CD4-positive, alpha-beta T cell treated with Interleukin-10 for 1 hour (primary cell): ENCODE measurements at places on chromosomes 16 and 17.

DNA sequence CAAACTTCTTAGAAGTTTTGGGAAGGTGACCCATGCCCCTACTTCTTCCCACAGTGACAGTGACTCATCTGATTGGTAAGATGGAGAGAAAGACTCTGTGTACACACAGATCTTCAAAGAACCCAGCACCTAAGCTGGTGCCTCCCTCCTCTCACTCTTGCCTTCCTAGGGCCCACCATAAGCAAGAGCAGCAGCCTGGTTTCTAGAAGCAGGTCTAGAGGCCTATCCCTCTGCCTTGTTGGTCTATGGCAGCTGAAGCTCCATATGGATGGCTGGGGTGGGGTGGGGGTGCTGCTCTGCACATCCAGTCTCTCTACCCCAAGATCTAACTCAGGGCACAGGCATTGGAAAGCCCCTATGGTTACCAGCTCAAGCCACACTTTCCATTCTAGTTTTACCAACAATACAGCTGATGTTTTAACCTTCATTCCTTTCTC, 47.5 kb downstream of the STAT3 start:
- peak; percentile 40 for DNase-seq

DNA sequence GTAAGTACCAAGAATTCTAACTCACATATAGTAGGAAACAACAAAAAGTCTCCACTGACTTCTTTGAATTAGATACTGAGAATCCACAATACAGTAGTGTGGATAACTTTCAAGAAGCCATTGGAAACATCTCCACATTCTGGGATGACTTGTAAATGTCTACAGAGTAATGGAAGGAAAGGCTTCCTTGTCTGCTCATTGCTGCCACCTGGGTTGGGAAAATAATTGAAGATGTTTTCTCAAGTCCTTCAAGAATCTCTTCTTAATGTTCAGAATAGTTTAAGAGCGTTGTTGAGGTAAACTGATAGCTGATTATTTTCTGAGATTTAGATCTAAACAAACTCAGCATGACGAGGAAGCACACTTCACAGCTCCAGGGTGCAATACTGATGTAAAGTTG, 14.0 kb downstream of the CPSF4L start:
- no peak for DNase-seq

DNA sequence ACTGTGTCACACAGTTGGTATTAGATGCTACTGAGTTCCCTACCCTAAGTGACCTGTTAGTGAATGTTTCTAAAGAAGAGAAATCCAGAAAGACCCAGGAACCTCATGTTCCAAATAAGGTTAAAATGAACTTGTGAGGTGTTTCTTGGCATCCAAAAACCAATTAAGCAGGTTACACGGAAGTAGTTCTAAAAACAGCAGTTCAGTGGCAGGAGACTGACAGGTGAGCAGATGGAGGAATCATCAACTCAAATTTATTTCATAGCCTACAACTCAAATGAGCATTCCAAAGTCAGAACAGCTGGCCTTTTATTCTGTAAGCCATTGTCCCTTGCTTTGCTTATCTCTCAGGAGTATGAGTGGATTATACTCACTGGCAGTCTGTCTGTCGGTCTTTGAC, 188.3 kb downstream of the IRX3 start:
- DNase-seq, result no peak

- DNase-seq, result no peak
Observed at GRCh38 chr16:19783363-19784182, 65.5 kb downstream of the IQCK start.

- peak; percentile 23 for DNase-seq
Observed at GRCh38 chr16:53504665-53505064, 1.7 kb upstream of the AKTIP start.

DNA sequence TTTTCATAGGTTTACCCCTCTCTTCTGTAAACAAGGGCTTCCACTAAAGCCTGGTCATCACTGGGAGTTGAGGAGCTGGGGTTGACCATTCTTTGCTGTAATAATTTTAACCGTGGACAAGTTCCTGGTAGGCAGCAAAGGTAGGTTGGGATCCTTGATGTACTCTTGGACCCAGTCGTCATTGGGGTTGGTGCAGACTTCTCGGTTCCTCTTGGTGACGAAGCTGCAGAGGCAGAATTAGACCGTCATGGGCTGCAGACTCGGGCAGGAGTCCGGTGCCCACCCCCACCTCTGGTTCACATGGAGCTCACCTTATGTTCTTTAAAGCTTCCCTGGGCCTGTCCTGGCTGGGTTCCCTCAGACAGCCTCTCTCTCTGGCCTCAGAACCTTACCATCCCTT, 3.8 kb downstream of the CCL16 start:
- DNase-seq, result no peak

DNA sequence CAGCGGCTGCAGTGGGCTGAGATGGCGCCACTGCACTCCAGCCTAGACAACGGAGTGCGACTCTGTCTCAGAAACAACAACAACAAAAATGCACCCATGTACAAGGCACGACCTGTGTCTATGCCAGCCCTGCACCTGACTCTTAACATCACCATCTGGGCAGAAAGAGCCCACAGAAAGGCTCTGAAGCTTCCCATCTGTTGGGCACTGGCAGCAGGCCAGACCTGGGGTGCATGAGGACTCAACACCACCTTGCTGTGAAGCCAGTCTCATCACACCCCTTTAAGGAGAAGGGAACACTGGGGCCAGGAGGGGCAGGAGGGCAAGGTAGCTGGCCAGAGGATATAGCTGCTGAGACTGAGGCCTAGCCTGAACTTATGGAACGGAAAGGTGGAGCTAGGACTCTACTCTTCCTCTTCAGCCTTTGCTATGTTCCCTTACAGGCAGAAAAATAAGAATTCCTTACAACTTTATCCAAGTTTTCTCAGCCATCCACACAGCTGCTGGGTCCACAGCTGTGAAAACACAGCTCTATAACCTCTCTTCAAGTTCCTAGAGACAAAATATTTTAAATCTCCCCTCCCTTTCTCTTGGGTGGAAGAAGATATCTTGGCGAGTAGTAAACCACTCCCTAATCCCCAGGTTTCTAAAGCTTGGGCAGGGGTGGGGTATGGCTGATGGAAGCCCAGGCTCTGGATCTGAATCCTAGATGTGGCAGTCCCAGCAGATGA, 2.8 kb downstream of the ELOB start:
- DNase-seq, result no peak

- peak; percentile 41 for DNase-seq
Observed at GRCh38 chr17:79808763-79809529, 12.1 kb upstream of the CBX8 start.

DNA sequence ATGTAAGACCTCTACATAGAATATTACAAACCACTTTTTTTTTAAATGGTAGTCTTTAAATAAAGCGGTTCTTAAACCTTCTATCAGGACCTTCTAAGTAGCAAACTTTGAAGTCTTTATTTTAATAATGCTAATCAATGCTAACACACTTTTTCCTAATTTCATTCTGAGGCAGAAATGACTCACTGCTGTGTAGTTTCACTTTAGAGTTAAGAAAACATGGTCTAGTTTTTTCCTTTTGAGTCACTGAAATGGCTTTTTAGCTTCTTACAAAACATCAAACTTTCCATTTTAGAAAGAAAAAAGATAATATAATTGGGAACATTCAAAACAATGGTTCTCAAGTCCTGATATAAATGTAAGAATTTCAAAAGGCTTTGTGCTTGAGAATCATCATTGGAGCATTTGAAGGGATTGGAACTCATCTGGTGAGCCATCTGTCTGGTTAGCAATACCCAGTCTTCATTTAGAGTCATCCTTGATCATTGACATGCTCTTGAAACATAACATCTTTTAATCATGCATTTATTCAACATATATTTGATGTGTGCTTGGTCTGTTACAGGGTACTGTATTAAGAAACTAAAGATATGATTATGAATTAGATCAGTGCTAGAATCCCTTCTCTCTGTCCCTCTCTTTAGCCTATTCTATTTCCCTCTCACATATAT, 258.3 kb upstream of the MON1B start:
- no peak for DNase-seq

- DNase-seq, result no peak
Observed at GRCh38 chr17:44778656-44779210, 19.9 kb downstream of the ADAM11 start.

- no peak for DNase-seq
Observed at GRCh38 chr17:18205861-18206260, 19.6 kb upstream of the LLGL1 start.

DNA sequence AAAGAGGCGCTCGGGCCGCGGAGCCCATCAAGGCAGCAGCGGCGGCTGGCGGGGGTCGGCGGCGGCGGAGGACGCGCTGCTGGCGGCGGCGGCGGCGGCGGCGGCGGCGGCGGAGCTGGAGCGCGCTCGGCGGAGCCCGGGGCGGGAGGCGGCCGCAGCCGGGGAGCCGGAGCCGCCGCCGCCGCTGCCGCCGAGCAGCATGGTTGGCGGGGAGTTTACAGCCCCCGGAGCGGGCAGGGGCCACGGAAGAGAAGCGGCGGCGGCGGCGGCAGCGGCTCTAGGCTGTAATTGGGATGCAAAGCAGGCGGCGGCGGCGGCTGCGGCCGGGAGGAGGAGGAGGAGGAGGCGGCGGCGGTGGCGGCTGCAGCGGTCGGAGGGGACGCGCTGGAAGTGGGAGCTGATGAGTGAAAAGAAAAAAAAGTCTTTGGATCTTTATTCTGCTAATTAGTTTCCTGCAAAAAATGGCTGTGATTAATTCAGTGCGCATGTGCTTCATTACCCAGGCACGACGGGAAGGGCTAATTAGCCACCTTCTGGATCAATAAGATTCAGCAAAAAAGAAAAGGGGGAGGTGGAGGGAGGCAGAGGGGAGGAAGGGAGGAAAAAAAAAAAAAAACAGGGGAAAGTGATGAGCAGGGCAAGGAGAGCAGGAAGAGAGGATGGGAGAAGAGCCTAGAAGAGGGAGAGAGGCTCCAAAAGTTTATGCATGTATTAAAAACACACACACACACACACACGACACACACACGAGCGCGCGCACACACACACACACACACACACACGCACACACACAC, 10.9 kb upstream of the ZFHX3 start:
- DNase-seq, result no peak

GRCh38 chr17:43132117-43132516, 7.0 kb upstream of the BRCA1 start:
- no peak for DNase-seq

- no peak for DNase-seq
Observed at GRCh38 chr16:81549547-81550431, 105.2 kb downstream of the CMIP start.

GRCh38 chr16:75026892-75027391, 28.1 kb downstream of the ZNRF1 start:
- no peak for DNase-seq

DNA sequence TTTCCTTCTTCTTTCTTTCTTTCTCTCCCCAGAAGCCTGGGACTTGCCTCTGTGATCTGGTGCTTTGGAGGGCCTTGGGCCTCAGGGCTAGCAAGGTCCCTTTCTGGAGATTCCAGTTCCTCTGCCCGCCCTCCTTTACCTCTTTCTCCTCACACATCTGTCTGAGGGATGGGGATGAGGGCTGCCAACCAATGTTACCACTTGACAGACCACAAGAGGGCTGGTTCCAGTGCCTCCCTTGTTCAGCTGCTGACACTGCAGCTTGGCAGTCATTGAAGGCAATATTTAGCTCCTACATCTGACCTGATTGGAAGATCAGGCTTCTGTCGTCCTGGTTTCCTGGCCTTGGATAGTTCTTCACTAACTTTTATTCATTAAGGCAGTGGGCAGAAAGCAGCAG, 3.6 kb upstream of the ZNF652 start:
- DNase-seq, result peak; percentile 58

DNA sequence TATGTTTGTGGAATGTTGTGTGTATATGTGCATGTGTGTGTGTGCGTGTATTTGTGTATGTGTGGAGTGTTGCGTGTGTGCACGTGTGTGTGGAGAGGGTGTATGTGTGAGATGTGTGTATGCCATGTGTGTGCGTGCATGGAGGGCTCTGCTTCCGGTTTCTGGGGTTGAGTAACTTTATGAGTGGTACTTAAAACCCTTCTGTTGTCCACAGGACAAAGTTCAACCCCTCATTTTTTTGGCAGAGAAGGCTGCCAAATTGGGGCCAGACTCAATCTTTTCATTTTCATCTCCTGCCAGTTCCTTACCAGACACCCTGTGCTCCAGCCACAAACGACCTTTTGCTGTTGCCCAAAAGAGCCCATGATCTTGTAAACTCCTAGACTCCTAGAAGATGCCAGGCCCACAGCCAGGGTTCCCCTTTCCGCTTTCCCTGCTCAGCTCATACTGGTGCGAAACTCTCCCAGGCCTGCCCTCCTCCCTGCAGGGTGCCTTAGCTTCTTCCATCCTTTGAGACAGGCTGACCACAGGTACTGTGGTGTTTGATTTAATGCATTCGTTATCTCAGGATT, 100.2 kb downstream of the CMIP start:
- no peak for DNase-seq

DNA sequence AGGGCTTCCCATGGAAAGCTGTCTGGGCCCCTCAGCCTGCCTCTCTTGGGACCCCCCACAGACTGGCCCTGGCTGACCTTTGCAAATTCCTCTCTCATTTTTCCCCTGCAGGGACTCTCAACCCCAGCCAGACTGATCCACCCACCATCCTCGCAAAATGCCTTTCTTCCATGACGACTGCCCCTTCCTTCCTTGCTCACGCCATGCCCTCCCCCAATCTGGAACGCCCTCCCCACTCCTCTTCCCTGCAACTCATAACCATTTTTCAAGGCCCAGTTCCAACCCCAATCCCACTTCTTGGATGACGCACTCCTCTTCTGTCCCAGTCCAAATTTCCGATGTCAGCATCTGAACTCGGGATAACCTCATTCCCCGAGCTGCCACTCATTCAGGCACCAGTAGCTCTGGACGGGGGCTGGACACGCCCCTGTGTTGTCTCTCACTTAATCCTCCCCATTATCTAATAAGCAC, 1.3 kb upstream of the DNAI2 start:
- DNase-seq, result no peak

DNA sequence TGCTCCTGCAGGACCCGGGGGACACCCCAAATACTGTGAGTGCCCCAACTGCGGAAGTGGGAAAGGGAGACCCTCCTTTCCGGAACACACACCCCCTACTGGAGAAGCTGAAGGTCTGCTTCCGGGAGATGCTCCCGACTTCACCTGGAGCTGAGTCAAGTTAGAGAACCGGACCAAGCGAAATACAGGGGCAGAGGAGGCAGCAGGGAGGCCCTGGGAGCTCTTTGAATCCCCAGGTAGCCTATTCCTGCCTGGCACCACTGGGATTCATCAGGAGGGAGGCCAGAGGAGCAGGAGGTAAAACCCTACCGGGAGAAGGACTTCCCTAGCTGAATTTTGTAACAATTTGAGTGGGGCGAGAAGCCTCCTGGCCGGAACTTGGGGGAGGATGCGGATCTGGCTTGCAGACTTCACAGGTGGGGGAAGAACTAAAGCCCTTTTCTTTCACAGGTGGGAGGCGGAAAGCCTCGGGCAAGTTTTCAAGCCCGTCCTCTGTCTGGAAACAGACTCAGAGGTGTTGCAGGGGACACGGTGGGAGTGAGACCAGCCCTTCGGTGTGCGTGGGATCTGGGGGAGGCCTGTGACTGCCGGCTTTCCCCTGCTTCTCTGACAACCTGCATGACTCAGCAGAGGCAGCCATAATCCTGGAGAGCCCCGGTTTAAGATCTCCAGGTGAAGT, 22.4 kb upstream of the TEKT1 start:
- no peak for DNase-seq
